Uterine smooth muscle cell (primary cell): ENCODE measurements at places on chromosomes 7 and 10. TPM values are rescaled to one million over a fixed set of nuclear protein-coding genes. Genes with fewer than 3 reads are reported as not detected.

NODAL gene
- total RNA-seq, result not detected in 2 replicates

NUTM2D gene
- total RNA-seq, result 0.33 and 0.62 TPM in 2 replicates

CFAP69 gene
- total RNA-seq, result 4.4 and 6.2 TPM in 2 replicates

EVX1 gene
- total RNA-seq, result under 0.01 TPM in 1 of 2 replicates, not detected in the other

HOXA6 gene
- total RNA-seq, result 0.37 and 1.7 TPM in 2 replicates
